ENCODE measurements at places on chromosomes 7 and 10. TPM values are rescaled to one million over a fixed set of nuclear protein-coding genes. Genes with fewer than 3 reads are reported as not detected.

Gene GIMAP4
- total RNA-seq = 285 TPM

Gene ADRB1
- total RNA-seq = 1.0 TPM

Gene CLRN3
- total RNA-seq = not detected

Gene ELFN1
- not detected for total RNA-seq

Gene CRHR2
- total RNA-seq = not detected

Gene UTF1
- total RNA-seq = not detected

Gene PRPF18
- total RNA-seq = 24.1 TPM

DNA sequence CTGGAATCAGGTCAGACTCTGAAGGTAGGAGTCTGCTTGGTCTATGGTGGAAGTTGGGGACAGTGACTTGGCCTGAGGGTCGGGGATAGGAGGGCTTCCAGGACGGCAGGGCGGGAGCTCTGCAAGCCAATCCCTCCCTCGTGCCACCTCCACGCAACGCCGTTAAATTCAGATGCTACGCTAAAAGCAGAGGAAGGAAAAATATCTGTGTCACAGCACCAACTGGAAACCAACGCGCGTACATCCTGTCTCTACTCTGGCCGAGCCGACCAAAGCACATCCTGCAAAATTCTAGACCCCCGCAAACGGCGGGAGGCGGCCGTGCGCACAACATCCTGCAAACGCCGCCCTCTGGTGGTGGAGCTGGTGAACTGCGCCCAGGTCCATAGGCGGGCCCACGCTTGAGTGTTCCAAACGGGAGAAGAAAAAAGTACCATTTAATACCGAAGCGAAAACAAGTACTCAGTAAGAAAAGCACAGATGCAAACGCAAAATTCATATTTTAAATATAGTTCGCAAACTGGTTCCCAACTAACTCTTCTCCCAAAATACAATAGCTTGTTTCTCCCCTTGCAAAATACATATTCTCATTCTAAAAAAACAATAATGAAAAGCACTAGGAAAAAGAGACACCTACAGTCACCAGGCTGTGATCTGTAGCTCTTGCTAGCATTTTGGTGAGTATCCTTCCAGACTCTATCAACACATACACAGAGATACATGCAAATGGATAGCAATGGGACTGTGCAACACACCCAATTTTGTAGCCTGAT lies 45.7 kb upstream of the HSPA12A start:
- peak overlapping the region; percentile 77 for H3K27ac ChIP-seq
- H3K27me3 ChIP-seq = peaks cover 11% of the 10 kb centered on the region
- H3K4me1 ChIP-seq = peaks cover 11% of the 10 kb centered on the region
- DNase-seq = peak; percentile 84
- peak overlapping the region; percentile 35 for H3K4me3 ChIP-seq
- no peaks in the 10 kb centered on the region for H3K36me3 ChIP-seq

DNA sequence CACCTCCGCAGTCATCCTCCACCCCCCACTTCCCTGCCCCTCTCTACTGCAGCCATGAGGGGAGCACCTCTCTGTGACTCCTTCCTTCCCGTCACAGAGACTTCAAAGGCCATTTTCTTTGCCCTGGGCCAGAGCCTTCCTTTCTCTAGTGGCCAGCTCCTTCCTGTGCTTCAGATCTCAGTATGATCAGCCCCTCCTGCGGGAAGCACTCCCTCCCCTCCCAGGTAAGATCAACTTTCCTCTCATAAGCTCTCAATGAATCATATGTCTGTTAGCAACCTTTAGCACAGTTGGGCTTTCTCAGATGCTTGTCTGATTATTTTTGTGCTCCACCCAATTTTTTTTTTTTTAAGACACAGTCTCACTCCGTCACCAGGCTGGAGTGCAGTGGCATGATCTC lies 241.0 kb upstream of the PRSS1 start:
- H3K27ac ChIP-seq = peak overlapping the region; percentile 69
- H3K4me1 ChIP-seq = peaks cover 14% of the 10 kb centered on the region
- H3K27me3 ChIP-seq = peaks cover 7% of the 10 kb centered on the region

DNA sequence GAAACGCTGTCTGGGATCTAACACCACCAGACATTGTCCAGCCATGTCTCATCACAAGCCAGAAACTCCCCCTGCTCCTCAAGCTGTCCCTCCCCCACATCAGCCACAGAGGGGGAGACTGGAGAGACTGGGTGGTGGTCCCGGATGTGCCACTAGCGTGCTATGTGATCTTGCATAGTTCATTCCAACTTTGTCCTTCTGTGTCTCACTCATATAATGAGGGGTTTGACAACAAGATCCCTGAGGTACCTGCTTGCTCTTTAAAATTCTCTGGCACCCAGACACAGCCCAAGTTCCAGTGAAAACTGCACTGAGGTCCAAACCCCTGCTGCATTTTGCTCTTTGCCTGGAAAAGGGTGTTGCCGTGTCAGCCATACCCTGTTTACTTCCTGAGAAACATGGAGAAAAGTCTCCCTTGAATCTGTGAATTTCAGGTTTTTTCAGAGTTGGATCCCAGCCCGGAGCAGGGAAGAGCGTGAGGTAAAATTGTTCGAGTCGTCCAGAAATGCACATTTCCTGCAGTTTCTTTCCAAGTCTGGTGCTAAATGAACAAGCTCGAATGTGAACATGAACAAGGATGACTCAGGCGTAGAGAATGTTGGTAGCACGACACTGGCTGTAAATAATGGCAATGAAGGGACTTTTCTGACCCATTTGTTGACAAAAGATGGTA lies 156.6 kb downstream of the CCDC3 start:
- no peaks in the 10 kb centered on the region for H3K4me1 ChIP-seq
- peaks cover 13% of the 10 kb centered on the region for H3K27me3 ChIP-seq
- no peak overlapping the region for H3K4me3 ChIP-seq
- H3K27ac ChIP-seq = no peak overlapping the region
- H3K36me3 ChIP-seq = no peaks in the 10 kb centered on the region
- no peak for DNase-seq

DNA sequence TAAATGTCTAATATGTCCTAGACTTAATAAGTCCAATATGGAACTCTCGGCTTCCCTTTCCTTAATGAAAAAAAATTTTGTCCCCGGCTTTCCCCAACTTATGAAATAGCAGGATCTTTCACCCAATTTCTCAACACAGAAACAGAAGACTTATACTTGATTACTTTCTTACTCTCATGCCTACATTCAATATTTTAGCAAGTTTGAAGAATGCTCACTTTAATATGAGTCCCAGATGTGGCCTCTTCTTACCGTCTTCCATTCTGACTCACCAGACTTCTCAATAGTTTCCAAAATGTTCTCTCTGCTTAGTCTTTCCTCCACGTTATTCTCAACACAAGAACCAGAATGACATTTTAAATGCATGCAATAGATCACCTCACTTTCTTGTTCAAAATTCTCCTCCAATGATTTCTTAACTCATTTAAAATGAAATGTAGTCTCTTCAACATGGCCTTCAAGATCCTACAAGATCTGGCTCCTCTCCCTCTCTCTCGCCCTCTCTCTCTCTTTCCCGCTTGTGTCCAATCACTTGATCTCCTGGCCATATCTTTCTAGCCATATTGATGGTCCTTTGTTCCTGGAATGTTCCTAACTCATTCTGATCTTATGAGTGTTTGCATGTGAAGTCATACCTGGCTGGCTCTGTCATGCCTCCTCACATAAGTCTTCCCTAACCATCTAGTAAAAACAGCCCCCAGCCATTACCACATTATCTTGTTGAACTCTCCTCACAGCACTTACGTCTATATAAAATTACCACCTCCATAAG lies 119.7 kb upstream of the FAM3C start:
- DNase-seq = no peak
- H3K27ac ChIP-seq = no peak overlapping the region
- H3K4me1 ChIP-seq = no peaks in the 10 kb centered on the region
- H3K36me3 ChIP-seq = peaks cover 6% of the 10 kb centered on the region

GRCh38 chr7:52842202-52842900 lies 193.1 kb upstream of the POM121L12 start:
- H3K4me3 ChIP-seq = no peak overlapping the region
- no peaks in the 10 kb centered on the region for H3K36me3 ChIP-seq
- no peak for DNase-seq
- no peak overlapping the region for H3K27ac ChIP-seq
- H3K27me3 ChIP-seq = no peaks in the 10 kb centered on the region

DNA sequence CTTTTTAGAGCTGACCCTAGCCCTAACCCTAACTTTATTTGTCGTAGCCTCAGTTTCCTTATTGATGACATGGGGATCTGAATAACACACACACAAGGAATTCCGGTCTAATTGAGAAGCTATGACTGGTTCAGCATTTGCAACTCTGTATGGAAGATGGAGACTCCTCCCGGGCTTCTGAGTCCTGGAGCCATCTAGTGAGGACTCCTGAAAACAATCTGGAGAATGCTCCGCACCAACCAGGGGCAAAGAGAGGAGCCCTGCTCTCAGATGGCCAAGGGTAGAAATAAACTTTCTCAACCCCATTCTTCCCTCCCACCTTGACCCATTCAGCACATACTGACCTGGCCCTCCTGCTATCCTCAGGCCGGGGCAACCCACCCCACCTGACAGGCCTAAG lies 26.4 kb downstream of the MBL2 start:
- H3K4me1 ChIP-seq = no peaks in the 10 kb centered on the region
- H3K36me3 ChIP-seq = no peaks in the 10 kb centered on the region
- no peak overlapping the region for H3K27ac ChIP-seq
- no peaks in the 10 kb centered on the region for H3K27me3 ChIP-seq
- DNase-seq = no peak
- no peak overlapping the region for H3K4me3 ChIP-seq

DNA sequence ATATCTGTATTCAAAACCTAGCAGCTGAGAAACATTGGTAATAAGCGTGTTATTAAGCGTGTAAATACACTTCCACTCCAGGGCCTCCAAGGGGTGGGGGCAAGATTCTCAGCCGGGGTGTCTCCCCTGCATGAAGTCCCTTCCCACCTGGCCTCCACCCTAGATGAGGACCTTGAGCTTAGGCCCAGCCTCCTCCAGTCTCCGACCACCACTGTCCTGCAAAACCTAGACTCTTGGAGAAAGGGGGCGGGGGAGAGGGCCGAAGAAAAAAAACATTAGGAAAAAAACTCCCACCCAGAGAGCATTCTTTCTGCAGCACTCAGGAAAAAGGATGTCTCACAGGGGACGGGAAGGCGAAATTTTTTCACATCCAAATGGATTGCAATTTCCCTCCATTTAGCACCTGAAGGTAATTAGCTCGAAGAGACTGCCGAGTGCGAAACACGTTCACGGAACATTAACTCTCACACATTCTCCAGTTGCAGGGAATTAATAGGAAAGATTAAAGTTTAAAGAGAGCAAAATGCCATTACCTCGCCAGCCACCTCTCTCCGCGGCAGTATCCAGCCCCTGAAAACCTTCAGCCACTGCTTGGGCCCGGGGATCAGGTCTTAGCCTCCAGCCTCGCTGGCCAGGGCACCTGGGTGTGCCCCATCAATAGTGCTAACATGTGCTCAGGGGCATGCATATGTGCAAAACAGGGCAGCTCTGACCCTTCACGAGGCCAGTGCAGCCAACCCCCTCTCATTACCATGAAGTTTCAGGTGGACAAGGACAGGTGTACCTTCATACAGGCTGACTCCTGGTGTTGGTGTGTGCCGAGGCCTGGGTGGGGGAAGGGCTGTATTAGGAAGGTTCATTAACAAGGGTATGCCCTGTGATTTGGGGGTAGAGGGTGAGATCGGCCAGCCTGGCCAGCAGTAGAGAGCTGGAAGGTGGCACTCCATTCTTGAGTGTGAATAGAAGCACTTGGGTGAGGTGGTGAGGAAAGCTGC lies 77.2 kb downstream of the HIF1AN start:
- H3K4me1 ChIP-seq = no peaks in the 10 kb centered on the region
- H3K27ac ChIP-seq = no peak overlapping the region
- no peaks in the 10 kb centered on the region for H3K36me3 ChIP-seq

DNA sequence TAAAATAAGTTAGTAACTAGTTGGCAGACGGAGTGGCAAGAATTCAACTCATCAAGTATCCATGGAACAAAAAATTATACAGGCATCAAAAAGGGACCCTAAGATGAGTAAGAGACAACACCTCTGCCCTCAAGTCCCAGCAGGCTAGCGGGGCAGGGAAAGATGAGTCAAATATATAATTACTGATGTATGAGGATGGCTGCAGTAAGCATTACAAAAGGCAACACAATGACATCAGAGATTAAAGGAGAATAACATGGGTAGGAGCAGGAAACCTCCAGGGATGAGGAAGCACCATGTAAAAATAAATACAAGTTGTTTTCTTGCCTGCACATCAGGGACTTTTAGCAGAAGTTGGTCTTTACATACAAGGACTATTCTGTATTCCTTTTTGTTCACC lies 49.4 kb downstream of the SCRN1 start:
- H3K4me1 ChIP-seq = no peaks in the 10 kb centered on the region
- H3K27ac ChIP-seq = no peak overlapping the region
- peaks cover 3% of the 10 kb centered on the region for H3K36me3 ChIP-seq
- no peak for DNase-seq

- no peaks in the 10 kb centered on the region for H3K4me1 ChIP-seq
- peaks cover 7% of the 10 kb centered on the region for H3K27me3 ChIP-seq
These were observed 90.7 kb downstream of the UNCX start for GRCh38 chr7:1323178-1324027.

- DNase-seq = no peak
- peaks cover 10% of the 10 kb centered on the region for H3K27me3 ChIP-seq
- H3K36me3 ChIP-seq = no peaks in the 10 kb centered on the region
- H3K4me1 ChIP-seq = no peaks in the 10 kb centered on the region
These were observed 24.2 kb downstream of the COL1A2 start for GRCh38 chr7:94418851-94419250.

DNA sequence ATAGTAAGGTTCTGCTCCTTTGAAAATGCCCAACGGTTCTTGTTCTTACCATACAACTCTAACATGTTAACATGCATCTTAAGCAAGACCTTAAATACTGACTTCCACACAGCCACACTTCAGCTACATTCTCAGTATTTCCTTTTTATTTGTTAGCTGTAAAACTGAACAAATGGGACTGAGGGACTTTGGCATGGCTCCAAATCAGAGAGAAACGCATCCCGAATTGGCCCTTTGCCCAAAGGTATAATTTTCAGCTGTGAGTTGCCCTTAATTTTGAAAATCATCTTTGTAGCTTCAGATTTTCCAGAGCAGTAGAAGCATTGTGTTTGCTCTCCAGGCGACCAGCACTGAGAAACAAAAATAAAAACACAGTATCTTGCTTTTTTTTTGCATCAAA lies 56.4 kb downstream of the NEUROD6 start:
- H3K36me3 ChIP-seq = no peaks in the 10 kb centered on the region
- no peaks in the 10 kb centered on the region for H3K27me3 ChIP-seq
- no peak overlapping the region for H3K27ac ChIP-seq
- H3K4me1 ChIP-seq = no peaks in the 10 kb centered on the region

DNA sequence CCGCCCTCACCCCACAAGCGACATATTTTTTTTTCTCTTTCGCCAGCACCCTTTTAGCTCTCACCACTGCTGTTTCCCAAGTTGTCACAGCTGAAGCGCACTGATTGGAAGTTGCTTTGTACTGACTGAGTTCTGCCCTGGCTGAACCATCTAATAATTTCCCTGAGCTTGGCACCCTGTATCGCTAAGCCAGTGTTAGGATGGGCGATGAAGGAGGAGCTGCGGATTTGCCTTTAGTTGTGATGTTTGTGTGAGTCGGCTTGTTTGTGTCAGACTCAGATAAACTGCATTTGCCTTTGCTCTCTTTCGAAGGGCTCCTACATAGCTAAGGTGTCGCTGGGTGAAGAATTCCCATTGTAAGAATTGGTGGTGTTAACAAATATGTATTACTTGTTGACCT lies 1.3 kb upstream of the ATXN7L1 start:
- DNase-seq = no peak
- H3K4me3 ChIP-seq = peak overlapping the region; percentile 32
- no peaks in the 10 kb centered on the region for H3K36me3 ChIP-seq

- DNase-seq = no peak
- no peaks in the 10 kb centered on the region for H3K36me3 ChIP-seq
- peak overlapping the region; percentile 10 for H3K4me3 ChIP-seq
These were observed 47.7 kb downstream of the RBM17 start for GRCh38 chr10:6136215-6137201.

Measured in activated naive CD8-positive, alpha-beta T cell treated with anti-CD3 and anti-CD28 coated beads, Interleukin-2, amount 10 ng/mL, durations not matched to agents 7 days and 5 days (primary cell).